ENCODE measurements at places on chromosomes 2 and 18.

GRCh38 chr2:19538411-19538963 is 180.1 kb upstream of the OSR1 start:
- no peak for DNase-seq

GRCh38 chr2:54899576-54900200 is 150.6 kb downstream of the RTN4 start:
- DNase-seq, result no peak

- no peak for DNase-seq
Measured at GRCh38 chr18:48402953-48403352, 6.2 kb downstream of the ZBTB7C start.

GRCh38 chr18:31100436-31101182 is 1.6 kb downstream of the DSC2 start:
- no peak for DNase-seq

- no peak for DNase-seq
Measured at GRCh38 chr2:191501561-191502168, 176.3 kb upstream of the NABP1 start.

DNA sequence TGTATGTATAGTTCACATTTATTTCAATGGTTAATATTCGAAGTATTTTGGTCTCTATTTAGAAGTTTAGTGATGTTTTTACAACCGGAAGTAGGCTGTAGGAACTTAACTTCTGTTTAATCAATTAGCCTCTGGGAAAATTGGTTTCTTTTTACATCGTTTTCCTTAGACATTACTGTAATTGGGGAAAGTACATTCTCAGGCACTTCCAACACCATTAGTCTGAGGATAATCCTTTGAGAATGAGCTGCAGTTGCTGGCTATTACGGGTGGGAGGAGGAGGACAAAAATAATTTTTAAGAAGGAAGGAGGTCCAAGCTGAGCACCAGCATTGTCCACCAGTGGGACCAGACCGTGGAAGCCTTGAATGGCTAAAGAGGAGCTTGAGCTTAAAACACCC is 70.4 kb upstream of the ST3GAL5 start:
- no peak for DNase-seq

DNA sequence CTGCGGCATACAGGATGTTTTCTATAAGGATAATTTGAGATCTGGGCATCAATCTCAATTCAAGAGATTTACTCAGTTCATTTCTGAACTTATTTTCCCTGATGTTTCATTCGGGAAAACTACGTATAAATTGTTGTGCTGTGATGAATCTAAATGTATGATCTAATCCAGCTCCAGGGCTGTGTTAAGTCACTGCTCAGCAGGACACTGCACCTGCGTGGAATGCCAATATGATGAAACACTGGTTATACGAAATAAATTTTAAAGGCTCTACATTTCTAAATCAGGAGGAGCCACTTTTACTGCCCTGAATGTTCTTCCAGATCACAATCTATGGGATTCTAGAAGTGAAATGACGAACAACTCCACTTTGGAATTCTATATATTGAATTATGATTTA is 259.0 kb downstream of the HNMT start:
- no peak for DNase-seq

- DNase-seq, result no peak
Measured at GRCh38 chr2:139177041-139177440, 396.9 kb upstream of the NXPH2 start.

GRCh38 chr2:109054865-109055264 is 65.8 kb upstream of the EDAR start:
- DNase-seq, result no peak

DNA sequence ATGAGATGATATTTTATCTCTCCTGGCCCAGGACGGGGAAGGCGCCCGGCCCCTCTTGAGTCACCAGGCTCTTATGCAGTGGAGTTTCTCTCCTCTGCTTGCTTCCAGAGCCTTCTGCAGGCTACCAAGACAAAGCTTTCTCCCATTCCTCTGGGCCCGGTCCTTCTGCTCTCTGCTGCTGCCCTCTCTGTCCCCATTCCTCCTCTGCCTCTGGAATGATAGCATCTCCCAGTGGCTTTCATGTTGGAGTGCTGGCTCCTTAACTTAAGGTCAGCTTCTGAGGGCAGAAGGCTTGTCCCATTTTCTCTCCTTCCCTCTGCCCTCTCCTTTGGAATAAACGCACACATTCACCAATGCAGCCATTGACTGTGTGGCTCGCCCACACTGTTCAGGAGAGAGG is 86.2 kb downstream of the SDC1 start:
- no peak for DNase-seq

GRCh38 chr2:70603066-70603465 is 49.4 kb upstream of the TGFA start:
- no peak for DNase-seq

GRCh38 chr2:31075941-31076590 is 62.2 kb downstream of the GALNT14 start:
- no peak for DNase-seq

- DNase-seq, result no peak
Measured at GRCh38 chr18:68847219-68847837, 49.4 kb downstream of the CCDC102B start.

DNA sequence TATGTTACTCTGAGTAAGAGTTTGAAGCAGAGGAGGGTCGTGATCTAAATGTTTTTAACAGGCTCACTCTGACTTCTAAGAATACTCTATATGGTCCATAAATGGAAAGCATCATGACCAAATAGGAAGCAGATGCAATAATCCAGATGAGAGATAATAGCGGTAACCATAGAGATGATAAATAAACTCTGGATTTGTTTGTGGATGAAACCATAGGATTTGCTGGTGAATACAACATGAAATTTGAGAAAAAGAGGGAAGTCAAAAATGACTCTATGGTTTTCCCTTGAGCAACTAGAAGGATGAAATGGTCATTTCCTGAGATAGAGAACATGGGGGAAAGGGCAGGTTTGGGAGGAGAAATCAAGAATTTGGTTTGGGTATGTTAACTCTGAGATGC is 3.9 kb downstream of the HEATR5B start:
- DNase-seq, result no peak

- DNase-seq, result no peak
Measured at GRCh38 chr18:45865466-45865865, 40.0 kb downstream of the SIGLEC15 start.

DNA sequence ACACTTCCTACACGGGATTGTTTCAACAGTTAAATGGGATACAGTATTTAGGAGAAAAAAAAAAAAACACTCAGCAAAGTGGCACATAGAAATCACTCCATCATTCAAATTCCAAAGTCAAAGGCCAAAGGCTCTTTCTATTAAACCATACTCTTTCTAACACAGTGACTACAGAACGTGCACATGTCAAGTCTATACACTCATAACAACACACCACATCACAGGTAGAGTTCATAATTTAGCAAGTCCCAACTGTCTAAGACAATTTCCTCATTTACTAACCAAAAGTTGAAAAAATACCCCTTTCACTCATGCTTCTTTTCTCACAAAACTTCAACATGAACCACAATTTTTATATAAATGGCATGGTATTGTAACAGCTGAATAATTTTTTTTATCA is 70.8 kb downstream of the MBOAT2 start:
- DNase-seq, result no peak

- no peak for DNase-seq
Measured at GRCh38 chr2:124149571-124149970, 124.5 kb downstream of the CNTNAP5 start.

GRCh38 chr2:99421469-99421868 is 68.3 kb downstream of the REV1 start:
- DNase-seq, result no peak

DNA sequence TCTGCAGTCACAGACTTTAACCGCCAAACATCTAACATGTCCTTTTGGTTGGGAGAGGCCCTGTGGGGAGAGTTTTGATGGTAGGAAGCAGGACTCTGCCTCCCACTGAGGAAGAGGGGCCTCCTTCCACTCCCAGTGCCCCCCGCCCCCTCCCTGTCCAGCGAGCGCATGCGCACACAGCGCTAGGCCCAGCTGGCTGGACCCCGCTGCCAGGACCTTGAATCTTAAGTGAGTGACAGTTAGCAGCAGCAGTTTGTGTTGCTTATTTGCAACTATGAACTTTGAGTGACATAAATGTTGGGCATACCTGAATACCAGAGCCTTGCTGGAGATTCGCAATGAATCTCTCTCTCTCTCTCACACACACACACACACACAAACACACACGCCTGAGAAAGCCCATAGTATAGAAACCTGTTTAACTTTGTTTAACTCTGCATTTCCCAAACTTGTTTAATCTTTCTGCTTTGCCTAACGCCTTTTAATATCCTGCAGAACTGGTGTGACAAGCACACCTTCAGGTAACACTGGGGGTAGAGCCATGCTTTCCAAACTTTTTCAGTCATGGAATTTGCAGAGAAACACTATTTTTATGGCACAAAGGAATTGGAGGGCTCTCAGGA is 134.6 kb upstream of the SMAD2 start:
- no peak for DNase-seq

- DNase-seq, result no peak
Measured at GRCh38 chr2:134668821-134669220, 50.0 kb downstream of the TMEM163 start.

GRCh38 chr2:155223781-155224406 is 525.4 kb downstream of the KCNJ3 start:
- no peak for DNase-seq

GRCh38 chr2:71683070-71683469 is 229.7 kb downstream of the DYSF start:
- DNase-seq, result no peak

DNA sequence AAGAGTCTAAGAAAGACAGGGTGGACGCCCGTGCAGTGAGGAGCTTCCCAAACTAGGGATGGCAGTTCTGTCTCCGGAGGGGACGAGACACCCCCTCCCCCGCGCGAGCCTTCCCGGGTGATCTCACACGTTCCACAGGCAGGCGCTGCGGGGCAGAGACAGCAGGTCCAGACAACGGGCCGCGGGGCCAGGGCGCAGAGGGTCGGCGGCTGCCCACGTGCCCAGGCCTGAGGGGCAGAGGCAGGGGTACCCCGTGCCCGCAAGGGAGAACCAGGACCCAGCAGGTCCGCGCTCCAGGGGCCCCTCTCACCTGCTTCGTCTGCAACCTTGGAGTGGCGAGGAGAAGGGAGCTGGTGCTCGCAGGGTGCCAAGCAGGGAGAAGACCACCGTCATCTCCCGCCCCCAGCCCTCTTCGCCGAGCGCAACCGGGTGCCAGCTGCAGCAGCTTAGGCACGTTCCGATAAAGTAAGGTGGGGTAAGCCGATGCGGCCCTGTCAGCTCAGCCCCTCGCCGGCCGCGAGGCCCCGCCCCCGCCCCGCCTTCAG is at the start of gene GPR155:
TSS of gene GPR155 (minus strand) at position 467 of the 545 bp plus-strand sequence. CDS start 5,073 bp downstream, outside the sequence.
- DNase-seq, result peak; percentile 42

DNA sequence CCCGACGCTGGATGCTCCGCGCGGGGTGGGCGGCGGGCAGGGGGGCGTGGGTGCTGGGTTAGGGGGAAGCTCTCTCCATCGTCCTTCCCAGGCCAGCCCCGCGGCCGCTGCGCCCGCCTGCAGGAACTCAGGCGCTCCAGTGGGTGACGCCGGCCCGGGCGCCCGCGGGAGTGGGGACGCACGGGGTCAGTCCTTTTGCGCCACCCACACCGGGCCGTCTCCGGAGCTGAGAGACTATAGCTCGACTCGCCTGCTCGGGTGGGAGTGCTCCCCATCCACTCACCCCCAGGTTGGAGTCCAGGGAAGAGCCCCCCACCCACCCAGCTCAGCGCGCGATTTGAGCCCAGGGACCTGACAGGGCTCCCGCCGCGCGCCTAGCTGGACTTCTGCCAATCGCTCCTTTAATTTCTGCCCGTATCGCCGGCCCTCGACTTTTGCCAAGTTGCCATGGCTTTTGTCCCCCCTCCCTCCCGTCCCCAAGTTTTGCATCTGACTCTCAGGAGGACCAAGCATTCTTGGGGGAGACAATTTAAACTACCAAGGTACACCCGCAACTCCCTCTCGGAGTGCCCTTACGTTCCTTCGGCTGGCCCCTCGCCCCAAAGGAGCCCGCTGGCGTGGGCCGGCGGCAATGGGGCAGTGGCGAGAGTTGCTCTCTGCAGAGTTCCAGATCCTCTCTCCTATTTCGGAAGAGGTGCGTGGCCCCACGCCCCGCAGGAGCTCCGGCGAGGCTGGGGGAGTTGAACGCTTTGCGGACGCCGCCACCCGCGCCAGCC is 205.8 kb upstream of the SMAD2 start:
- no peak for DNase-seq

GRCh38 chr18:35590935-35591334 is 9.4 kb downstream of the GALNT1 start:
- DNase-seq, result no peak

- DNase-seq, result no peak
Measured at GRCh38 chr18:3914833-3915610, 465.1 kb downstream of the TGIF1 start.

DNA sequence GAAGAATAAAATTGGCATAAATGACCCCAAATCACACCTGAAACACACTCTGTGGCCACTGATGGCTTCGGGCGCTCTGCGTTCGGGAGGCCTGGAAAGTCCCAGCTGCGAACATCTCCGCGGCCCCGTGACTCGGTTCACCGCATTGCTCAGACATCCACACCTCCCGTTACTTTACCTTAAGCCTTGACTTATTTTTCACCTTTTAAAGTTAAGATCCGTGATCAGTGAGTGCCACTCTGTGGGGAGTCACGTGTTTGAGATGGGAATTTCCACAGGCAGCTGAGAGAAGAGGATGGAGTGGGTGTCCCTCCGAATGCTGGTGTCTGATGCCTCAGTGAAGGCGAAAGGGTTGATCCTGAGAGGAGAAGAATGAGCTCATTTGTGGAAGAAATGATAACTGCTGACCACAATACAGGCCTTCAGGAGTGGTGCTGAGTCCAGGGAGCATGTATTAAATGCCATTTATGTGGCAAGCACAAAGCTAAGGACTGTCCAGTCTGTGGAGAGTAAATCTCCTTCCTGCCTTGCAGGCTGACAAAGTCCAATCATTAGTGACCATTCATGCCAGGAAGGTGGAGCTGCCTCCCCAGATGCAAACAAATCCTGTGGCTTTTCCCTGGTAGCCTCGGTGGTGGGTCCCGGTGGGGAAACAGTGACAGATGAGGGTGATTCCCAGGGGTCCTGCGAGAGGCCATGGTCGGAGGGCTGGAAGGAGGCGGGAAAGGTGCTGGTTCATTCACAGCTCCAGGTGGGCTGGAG is 168.8 kb downstream of the RTP5 start:
- no peak for DNase-seq

GRCh38 chr18:24584813-24585212 is 124.4 kb downstream of the HRH4 start:
- DNase-seq, result no peak

GRCh38 chr2:133411857-133412256 is 156.4 kb downstream of the NCKAP5 start:
- DNase-seq, result no peak

- DNase-seq, result no peak
Measured at GRCh38 chr18:43931439-43931838, 654.1 kb upstream of the SYT4 start.

- DNase-seq, result peak; percentile 31
Measured at GRCh38 chr2:84881581-84882413, 913 bp upstream of the TRABD2A start.

DNA sequence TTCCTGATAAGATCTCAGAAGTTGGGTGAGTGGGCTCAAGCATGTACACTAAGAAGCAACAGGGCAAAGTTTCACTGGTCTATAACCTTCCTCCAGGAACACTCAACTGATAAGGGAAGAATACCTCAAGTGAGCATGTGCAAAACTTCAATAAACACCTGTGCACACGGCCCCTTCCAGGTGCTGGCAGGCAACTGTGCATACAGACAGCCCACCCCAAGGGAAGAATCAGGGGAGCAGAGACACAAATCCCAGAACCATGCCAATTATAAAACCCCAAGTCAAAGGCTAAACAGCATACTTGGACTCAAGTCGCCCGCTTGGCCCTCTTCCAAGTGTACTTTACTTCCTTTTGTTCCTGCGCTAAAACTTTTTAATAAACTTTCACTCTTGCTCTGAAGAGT is 85.9 kb upstream of the RTN4 start:
- DNase-seq, result no peak

GRCh38 chr18:2824865-2825264 is 21.9 kb upstream of the EMILIN2 start:
- no peak for DNase-seq
